ENCODE measurements at places on chromosomes 12 and 14.
A peak's percentile ranks its signal among the peaks of the same experiment; 100 is the strongest.

DNA sequence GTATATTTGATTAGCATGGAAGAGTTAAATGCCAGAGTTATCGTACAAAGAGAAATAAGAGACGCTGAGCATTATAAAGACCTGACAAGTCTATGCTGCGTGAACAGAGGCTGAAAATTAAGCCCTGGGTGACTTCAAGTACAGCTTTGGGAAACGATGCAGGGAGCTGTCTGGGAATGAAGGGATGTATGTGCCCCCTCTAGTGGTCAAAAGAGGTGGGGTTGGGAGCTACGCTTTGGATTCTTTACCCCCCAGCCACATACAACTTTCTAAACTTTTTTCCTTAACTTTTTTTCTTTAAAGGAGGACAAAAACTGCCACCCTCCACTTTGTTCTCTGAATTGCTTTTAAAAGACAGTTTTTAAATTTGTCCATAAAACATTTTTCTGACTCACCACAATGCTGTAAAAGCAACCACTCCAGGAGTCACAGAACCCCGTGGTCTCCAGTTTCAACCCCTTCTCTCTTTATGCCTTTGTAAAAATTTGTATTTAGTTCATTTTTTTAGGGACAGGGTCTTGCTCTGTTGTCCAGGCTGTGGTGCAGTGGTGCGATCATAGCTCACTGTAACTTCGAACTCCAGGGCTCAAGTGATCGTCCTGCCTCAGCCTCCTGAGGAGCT is 59.4 kb downstream of the ZNF664 start:
- no peak for DNase-seq

DNA sequence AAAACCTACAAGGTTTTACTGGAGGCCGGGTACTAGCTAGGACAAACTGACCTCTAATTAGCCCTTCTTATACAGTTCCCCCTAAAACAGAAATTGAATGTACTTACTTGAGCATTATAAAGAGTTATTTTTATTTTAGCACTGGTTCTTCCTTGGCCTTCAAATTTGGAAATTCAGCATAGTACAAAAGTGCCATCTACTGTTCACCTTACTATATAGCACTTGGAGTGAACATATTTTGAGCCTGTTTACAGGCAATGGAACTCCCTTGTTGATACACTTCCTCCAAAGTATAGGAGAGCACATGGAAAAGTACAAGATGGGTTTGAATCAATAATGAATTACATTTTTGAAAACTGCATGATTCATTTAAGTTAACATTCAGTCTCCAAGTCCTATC is 3.9 kb upstream of the POC1B start:
- no peak for DNase-seq

DNA sequence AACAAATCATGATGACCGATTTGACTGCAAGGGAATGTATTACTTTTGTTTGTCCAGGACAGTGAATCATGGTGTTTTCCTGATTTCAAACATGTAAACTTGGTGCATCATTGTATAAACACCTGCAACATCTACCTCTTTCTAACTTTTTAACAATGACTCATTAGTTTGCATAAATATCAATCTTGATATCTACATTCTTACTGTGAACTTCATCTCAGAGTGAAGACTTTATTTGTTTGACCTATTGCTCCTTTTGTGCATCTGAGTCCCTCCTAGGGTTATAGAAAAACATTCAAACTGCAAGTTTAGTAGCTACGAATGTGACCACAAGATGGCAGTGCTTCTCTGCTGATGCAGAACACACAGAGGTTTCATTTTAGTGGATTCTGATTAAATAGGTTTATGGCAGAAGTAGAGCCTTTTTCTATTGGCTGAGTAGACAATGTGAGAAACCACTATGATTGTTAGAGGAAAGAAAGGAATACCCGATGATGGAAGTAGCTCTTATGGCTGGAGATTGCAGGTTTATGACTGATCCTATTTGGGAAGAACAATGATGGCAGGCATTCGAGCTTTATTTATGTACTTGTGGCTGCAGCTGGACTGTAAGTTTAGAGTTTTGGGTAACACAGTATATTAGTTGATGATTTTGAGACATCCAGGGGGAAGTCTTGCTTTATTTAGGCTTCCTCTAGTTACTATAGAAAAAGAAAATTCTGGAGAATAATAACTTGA is 244.2 kb upstream of the OR4E1 start:
- DNase-seq: peak; percentile 61

DNA sequence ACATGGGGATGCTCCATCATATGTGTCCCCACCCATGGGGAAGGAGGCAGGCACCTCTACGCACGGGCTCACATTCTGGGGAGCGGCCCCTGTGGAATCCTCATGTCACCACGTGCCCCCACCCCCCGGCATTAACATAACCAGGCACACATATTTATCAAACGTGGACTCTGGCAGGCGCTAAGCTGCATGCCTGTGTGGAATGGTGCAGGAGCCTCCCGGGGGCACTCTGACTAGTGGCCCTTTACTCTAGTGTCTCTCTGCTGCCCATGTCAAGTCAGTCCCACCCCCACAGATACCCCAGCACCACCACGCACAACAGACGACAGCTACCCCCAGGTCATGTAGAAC is 66.1 kb downstream of the CCDC88C start:
- DNase-seq: no peak

- no peak for DNase-seq
Observed at GRCh38 chr14:54942913-54943312, 40.3 kb upstream of the GCH1 start.

All from activated CD4-positive, alpha-beta T cell treated with anti-CD3 and anti-CD28 coated beads, Interleukin-2, amount 50 U/mL, for 24 hours (primary cell).